Mesendoderm (in vitro differentiated cells): ENCODE measurements at places on chromosomes 16 and 17.

- DNase-seq, result no peak
Measured at GRCh38 chr17:6075050-6075449, 4.9 kb downstream of the WSCD1 start.

GRCh38 chr17:79912552-79913330 lies 73.5 kb upstream of the CBX4 start:
- no peak for DNase-seq

DNA sequence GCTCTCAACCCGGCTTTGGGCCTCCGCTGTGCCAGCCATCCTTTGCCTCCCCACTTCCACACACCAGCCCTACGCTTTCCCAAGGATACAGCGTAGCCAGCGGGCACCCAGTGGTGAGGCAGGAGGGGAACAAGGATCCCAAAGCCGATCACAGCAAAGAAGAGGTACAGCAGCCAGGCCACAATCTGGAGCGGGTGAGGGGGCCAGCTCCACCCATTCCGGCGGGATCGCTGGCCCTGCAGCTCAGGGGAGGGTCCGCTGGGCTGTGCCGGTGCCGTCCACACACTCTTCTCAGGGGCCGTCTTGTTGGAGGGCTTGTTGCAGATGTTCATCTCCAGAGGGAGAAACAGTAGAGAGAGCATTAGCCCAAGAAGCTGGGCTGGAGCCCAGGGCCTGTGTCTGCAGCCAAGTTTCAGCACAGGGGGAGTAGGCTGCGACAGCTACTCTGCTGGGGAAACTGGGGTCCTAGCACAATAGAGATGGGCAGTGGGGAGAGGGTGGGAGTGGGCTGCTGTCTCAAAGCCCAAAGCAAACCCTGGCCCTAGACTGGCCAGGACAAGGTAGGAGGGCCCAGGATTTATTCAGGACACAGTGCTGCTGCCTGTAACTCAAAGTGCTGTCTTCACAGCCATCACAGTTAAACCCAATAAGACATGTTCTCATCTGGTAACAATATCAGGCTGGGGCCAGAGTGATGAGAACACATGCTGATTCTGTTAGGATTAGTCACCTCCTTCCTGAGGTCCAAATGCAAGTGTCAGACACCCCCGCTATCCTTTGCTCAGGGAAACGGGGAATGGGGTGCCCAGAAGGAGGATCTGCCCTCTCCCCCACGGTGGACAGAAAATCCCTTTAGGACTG lies 9.9 kb downstream of the ZDHHC1 start:
- peak; percentile 49 for DNase-seq

GRCh38 chr17:36148559-36149295 lies 27.7 kb downstream of the TBC1D3B start:
- peak; percentile 63 for DNase-seq

DNA sequence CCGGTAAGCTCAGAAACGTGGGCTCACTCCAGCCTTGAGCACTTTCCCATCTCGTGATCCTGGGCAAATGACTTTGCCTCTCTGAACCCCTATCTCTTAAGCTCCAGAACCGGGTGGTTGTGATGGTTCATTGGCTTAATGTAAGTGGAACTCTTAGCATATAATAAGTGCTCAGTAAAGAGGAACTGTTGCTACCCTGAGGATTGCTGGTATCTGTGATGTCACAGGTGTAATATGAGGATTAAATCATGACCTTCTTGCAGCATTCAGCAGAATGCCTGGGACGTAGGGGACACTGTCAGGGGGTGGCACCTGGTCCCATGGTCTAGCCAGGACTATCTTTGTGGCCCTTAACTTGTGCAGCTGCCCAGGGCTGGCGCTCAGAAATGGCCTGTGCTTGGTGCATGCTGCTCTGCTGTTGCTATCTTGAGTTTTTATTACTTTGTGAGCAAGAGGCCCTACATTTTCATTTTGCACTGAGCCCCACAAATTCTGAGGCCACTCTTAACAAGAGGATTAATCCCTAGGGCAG lies 68.8 kb downstream of the SREBF1 start:
- DNase-seq, result no peak

GRCh38 chr16:81314603-81315270 lies at the start of gene GAN:
GAN (plus strand) TSS chr16:81314962; CDS start chr16:81315114, 152 bp downstream.
- peak; percentile 98 for DNase-seq

DNA sequence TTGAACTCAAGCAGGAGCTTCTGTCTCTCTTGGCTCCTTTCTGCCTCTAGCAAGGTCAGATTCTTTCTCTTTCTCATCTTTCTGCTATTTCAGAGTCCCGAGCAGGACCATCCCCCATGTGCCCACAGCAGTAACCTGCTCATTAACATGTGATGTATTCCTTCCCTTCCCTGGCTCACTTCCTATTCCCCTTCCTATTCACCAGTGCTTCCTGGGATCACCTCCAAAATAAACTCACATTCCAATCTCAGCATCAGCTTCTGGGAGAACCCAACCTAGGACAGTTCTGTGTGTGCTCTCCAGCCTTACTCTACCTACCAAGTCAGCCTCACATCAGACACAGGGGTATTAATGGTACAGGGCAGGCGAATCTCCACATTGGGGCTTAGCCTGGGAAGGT lies 546.4 kb upstream of the SALL1 start:
- no peak for DNase-seq

DNA sequence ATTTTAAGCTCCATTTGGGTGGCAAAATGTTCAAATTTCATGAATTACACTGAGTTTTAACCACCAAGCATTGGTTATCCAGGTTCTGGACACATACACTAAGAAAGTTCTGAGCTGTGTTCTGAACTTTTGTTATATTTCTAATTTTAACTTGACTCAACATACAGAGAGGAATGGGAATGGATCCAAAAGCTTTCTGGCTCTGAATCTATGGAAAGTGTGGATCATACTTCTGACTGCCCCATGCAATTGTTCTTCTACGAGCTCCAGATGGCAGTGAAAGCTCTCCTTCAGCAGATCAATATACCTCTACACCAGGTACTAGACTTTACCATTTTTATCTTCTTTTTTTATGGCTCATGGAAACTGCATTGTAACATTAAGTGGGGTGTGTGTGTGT lies 113.0 kb upstream of the NOG start:
- DNase-seq, result no peak

- DNase-seq, result no peak
Measured at GRCh38 chr17:69879576-69879975, 195.4 kb upstream of the KCNJ16 start.

- DNase-seq, result no peak
Measured at GRCh38 chr16:81510016-81510415, 65.4 kb downstream of the CMIP start.

GRCh38 chr17:39114723-39115122 lies 36.7 kb downstream of the PLXDC1 start:
- DNase-seq, result no peak

DNA sequence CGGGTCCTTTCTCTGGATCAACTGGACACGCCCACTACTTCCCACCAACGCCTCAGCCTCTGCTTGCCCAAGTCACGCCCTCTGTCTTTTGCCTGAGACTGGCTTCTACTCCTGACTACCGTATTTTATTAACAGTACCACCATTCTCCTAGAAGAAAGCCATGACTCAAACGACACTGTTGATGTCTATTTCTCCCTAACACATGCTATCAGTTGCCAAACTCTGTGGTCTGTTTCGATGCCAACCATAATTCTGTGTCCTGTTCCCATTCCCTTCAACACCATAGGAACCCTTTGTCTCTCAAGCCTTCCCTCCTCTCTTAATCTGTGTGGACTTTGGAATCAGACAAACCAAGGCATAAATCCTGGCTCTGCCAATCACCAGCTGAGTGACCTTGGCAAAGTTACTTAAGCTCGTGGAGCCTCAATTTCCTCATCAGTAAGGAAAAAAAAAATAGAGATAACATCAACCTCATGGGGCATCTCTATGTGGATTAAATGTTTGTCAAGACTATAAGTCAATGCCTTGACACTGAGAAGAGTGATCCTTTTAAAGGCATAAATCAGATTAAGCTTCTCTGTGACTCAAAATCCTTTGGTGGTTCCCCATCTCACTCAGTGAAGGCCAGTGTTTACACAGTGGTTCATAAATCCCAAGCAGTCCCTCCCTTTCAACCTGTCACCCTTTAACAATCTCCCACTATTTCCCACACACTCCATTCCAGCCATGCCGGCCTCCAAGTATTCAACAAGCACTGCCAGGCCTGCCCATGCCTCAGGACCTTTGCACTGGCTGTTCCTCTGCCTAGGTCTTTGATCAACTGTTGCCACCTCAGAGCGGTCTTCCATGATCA lies 45.6 kb downstream of the ERN1 start:
- no peak for DNase-seq

DNA sequence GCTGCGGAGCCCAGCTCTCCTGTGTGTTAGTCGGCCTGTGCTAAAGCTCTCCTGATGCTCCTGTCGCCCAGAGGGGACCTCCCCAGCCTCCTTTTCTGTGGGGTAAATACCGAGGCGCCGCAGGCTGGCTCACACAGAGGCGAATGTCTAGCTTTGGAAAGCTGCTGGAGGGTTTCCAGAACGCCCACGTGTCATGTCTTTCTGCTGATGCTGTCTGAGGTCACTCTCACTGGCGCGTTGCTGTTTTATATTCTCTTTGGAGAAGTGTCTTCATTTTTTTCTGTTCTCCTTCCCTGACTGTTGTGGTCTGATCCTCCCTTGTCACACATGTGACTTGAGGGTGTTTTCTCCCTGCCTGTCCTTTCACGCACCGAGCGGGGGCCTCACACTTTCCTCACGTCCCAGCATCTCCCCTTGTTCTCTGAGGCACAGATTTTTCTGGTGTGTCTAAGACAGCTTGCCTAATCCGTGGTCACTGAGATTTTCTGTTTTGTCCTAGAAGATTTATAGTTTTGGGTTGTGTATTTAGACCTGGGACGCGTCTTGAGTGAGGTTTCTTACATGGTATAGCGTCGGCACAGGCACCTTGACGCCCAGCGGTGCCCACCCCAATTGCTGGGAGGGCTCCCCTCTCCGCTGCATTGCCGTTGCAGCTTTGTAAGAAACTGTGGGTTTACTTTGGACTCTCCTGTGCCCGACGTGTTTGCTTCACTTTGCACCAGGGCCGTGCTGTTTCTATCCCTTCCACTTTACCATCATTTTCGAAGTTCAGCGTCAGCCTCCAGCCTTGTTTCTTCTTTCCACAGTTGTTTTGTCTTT lies 92.1 kb upstream of the ZNF750 start:
- DNase-seq, result no peak

- peak; percentile 71 for DNase-seq
Measured at GRCh38 chr17:34527908-34528470, 51.4 kb upstream of the TMEM132E start.

- DNase-seq, result no peak
Measured at GRCh38 chr16:85750146-85750826, 610 bp downstream of the C16orf74 start.

DNA sequence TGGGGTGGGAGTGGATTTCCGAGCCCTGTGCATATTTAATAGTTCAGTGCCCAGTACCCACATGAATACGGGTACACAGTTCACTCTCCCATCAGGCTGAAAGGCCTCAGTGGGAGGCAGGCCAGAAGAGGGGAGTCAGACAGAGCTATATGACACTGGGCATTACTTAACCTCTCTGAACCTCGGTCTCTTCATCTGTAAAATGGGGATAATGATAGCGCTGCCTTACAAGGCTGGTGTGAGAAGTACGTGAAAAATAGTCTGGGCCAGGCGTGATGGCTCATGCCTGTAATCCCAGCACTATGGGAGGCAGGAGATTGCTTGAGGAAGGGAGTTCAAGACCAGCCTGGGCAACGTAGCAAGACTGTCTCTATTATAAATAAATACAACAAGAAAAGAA lies 3.6 kb downstream of the GPRC5B start:
- DNase-seq, result no peak

DNA sequence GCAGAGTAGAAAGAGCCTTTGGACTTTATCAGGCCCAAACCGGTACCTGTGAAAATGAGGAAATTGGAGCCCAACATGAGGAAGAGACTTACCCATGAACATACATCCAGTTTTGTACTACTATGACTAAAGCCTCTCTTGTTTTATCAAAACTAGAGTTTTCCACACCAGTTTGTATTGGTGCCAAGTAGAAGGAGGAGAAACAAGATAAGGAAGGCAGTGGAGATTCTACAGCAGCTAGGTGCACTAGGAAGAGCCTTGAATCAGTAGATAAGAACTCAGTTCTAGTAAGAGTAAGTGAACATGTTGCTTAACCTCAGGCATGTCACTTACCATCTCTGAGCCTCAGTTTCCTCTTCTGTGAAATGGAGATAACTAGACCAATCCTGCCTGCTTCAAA lies 13.7 kb upstream of the TMEM132E start:
- no peak for DNase-seq

- no peak for DNase-seq
Measured at GRCh38 chr16:55500530-55501011, 8.3 kb upstream of the LPCAT2 start.

DNA sequence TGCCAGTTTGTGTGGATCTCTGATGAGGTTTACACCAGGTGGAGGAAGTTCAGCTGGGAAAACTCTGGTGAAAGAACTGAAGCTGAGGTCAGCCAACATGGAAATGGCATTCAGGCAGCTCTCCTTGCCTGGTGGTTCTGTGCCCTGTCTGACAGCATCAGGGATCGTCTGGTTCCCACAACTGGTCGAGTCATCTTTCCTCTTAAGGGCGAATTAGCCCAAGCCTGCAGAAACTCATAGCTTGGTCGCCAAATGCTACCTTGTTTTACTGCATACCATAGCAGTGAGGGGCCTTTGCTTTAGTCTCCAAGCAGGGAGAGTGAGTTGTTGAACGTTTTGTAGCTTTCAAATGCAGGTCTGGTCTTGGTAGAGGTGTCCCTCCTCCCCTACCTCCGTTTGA lies 7.2 kb downstream of the PLCG2 start:
- peak; percentile 83 for DNase-seq

- DNase-seq, result no peak
Measured at GRCh38 chr17:33942414-33942813, 312.7 kb upstream of the CCL2 start.

DNA sequence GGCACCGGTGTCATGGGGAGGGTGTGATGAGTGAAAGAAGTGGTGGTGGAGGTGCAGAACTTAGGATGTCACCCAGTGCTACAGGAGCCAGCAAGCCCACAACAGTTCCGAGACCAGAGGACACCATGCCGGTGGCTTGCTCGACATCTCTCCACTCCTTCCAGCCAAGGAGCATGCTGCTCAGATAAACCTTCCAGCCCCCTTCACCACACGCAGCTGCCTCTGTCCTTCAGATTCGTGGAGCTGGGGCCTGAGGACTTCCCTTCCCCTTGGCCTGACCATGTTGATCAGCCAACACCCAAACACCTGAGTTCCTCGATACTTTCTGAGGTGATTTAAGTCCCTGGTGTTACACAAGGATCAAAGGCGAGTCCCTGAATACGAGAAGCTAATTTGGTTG lies 188.8 kb upstream of the FOXF1 start:
- no peak for DNase-seq

GRCh38 chr16:22372882-22373661 lies 1.3 kb downstream of the CDR2 start:
- DNase-seq, result no peak

DNA sequence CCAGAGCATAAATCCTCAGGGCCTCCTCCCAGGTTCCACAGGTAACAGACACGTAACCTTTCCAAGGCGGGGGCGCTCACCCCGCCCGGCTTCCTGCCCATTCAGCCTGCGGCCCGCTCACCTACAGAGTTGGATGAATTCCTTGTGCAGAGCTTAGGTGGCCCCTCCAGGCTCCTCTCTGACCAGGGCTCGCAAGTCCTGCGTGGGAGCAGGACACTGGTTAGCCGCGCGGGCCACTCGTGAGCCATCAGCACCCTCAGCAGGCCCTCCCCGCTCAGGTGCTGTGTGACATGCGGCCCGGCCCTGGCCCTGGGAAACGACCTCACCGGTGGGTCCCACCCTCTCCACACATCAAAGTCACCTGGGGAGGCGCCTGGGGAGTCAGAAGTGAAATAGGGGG lies 528 bp downstream of the TERB1 start:
- no peak for DNase-seq
